ENCODE measurements at places on chromosomes 7 and 10.

DNA sequence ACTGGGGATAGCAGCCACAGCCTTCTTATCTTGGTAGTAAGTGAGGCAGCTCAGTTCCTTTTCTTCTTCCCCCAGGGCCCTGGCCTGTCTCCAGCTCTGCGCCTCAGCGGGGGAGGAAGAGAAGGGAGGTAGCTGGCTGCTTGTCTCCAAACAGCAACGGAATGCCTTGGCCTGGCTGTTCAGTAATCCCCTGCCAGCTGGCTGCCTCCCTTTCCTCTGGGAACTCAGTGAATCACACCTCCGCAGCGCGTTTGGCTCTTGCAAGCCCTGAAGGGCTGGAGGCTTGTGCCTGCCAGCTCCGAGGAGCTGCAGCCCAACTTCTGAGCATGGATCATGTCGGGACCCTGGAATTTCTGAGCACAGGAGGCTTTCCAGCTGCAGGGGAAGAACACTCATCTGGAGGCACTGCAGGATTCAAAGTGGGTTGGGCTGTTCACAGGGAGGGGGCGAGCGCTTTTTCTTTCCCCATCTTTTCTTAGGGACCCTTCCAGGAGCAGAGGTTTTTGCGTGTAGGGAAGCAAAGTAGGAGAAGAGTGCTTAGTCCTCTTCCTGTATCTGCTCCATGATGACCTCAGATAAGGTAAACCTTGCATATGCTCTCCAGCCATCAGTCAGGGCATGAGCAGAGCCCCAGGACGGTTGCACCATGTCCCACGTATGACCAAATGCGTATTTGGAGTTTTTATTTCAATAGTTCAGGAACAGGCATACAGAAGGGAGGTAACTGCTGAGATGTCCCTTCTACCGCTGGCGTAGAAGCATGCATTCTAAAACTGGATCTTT is 253.2 kb upstream of the INHBA start:
- DNase-seq = no peak

- no peak for DNase-seq
These were observed 179.5 kb downstream of the ZWINT start for GRCh38 chr10:56181607-56182006.

- DNase-seq = no peak
These were observed 35.6 kb downstream of the DYNC2I1 start for GRCh38 chr7:158891922-158892321.

- no peak for DNase-seq
These were observed 63.6 kb upstream of the COL13A1 start for GRCh38 chr10:69738071-69738470.

- no peak for DNase-seq
These were observed 175.5 kb downstream of the ADARB2 start for GRCh38 chr10:1561731-1562337.

DNA sequence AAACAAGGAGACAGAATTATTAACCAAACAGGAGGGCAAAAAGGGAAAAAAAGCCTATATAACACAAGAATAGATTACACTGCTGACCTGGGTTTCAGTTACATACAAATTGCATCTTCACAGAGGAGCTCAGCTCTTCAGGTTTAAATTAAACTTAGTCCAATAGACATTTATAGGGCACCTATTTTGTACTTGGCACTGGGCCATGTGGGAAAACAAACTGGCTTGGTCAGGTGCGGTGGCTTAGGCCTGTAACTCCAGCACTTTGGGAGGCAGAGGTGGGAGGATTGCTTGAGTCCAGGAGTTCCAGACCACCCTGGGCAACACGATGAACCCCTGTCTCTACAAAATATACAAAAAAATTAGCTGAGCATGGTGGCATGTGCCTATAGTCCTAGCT is 62.3 kb upstream of the CCDC6 start:
- no peak for DNase-seq

GRCh38 chr7:55085511-55086412 is 66.9 kb downstream of the EGFR start:
- no peak for DNase-seq

GRCh38 chr10:102004376-102004775 is 51.6 kb downstream of the ARMH3 start:
- no peak for DNase-seq

- DNase-seq = no peak
These were observed 11.6 kb downstream of the CDNF start for GRCh38 chr10:14826076-14826829.

GRCh38 chr7:18715988-18716387 is 220.4 kb downstream of the HDAC9 start:
- no peak for DNase-seq

DNA sequence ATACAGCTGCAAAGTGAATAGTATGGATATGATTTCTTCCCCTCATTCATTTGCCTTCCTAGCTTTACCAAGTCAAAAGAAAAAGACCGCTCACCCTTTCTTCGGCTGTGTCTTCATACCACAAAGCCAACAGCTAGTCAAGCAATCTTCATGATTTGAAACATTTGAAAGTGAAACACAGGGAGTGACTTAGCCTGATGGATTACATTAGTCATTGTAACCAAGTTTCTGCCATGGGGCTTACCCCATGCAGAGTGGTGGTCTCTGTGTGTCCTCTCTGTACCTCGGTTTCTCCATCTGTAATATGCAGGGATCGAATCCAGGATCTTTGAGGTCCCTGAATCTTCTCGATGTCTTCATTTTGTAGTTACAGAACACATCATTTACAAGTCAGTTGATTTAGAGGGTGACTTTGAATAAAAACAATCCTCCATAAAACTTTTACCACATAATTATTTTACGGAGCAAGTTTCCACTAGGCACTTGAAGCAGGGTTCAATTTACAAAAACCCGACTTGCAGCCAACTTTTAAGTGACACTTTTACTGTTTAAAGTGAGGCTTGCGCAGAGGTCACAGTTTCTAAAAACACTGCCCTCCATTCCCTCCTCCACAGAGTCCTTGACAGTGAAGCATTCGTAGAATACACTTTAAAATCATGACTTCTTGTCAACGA is 2.2 kb upstream of the LGI1 start:
- no peak for DNase-seq

DNA sequence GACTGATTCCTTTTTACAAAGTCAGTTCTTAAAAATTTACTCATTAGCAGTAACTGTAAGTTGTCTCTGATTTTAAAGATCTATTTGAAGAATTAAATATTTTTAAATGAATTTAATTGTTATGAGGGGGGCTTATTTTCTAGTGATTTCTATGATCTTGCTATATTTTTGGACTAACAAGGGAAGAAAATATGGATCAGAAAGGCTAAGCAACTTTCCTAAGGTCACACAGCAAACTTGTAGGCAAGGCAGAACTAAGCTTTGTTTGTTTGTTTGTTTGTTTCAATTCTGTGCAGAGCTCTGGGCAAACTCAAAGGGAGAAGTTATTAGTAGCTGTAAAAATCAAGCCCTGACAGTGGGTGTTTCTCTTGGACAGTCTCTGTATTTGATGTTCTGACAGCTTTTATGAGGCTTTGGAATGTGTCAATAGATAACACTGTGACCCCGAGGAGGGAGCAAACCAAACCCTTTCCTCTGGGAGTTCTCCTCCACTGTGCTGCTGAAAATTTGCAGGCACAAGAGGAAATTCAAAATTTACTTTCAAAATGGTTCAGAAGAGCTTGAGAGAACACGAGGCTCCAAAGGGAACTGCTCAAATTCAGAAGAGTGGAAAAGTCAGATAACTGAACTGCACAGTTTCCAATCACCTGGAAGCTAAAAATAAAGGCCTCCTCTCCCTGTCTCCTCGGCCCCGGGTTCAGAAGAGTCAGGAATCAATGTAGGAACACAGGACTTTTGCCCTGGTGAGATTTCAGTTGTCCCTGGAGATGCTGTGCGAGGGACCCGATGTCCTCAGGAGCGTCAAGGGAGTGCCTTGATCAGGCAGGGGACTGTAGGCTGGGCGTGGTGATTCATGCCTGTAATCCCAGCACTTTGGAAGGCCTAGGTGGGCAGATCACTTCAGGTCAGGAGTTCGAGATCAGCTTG is 325.7 kb downstream of the GATA3 start:
- no peak for DNase-seq

GRCh38 chr7:128963327-128963757 is 25.6 kb downstream of the IRF5 start:
- no peak for DNase-seq

DNA sequence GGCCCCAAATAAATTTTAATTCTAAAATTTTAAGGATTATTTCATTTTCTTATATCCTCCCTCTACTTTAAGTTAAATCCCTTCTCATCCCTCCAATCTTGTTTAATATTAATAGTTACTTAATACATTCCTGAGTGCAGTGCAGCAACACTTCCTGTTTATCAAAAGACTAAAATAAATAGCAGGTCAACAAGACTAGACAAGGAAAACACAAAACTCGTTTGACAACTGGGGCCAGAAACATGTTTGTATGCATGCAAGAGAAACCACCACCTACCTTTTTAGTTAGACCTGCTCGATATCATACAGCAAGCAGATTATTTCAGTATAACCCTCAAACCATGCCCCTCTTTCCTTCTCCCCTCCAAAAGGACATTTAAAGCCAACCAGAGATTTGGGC is 95.8 kb downstream of the PARD3 start:
- no peak for DNase-seq

- DNase-seq = no peak
These were observed 325.9 kb upstream of the FZD1 start for GRCh38 chr7:90938371-90938770.

DNA sequence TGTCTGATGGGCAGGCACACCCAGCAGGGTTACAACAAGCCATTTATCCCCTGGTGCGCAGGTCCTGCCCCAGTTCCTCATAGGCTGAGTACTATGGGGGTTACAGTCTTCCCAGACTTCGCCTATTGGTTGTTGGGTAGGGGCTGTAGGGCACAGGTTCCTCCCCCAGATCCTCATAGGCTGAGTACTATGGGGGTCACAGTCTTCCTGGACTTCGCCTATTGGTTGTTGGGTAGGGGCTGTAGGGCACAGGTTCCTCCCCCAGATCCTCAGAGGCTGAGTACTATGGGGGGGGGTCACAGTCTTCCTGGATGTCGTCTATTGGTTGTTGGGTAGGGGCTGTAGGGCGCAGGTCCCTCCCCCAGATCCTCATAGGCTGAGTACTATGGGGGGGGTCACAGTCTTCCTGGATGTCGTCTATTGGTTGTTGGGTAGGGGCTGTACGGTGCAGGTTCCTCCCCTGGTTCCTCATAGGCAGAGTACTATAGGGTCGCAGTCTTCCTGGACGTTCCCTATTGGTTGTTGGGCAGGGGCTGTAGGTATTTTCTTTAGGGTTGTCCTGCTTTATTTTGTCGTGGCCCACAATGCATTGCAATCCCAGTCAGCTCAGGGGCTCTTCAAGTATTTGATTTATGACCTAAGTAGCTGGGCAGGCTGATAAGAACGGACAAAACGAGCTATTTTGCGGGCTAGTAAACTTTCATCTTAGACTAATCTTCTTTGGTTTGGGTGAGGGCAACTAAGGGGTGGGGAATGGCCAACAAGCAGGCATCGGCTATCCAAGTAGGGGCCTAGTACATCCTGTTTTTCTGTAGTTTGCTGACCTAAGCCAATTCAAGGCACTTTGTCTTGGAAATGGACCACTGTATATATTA is 3.4 kb downstream of the LRRC27 start:
- DNase-seq = no peak

- DNase-seq = no peak
These were observed 4.8 kb upstream of the TRDMT1 start for GRCh38 chr10:17206210-17206709.

DNA sequence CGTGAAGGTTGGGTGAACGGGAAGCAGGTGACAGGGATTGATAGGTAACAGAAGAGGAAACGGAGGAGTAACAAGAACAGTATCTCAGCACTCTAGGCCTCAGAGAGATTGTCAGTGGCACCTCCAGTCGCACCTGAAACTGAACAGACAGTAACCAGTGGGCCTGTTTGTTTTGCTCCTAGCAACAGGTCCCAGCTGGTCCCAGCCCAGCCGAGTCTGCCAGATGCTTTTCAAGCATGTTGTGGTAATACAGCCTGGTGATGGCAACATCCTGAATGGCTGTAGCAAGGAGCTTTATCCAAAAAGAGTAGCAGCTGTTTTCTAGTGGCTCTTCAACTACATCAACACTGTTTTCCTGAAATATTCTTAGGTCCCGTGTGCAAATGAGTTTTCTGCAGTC is 4.7 kb downstream of the CACNB2 start:
- no peak for DNase-seq

DNA sequence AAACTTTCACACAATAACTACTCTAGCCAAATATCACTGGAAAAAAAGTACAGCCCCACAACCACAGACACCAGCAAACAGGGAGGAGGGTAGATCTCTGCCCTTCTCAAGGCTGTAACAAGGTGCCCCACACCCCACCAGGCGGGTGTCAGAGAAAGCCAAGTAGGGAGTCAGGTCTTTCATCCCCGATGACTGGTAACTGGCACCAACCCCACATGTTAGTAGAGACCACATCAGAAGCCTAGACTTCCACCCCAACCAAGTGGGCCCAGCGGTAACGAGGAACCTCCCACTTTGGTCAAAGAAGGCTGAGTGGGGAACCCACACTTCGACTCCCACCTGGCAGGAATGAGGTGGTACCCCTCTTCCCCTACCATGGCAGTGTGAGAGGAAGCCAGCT is 16.4 kb upstream of the RUFY2 start:
- no peak for DNase-seq

DNA sequence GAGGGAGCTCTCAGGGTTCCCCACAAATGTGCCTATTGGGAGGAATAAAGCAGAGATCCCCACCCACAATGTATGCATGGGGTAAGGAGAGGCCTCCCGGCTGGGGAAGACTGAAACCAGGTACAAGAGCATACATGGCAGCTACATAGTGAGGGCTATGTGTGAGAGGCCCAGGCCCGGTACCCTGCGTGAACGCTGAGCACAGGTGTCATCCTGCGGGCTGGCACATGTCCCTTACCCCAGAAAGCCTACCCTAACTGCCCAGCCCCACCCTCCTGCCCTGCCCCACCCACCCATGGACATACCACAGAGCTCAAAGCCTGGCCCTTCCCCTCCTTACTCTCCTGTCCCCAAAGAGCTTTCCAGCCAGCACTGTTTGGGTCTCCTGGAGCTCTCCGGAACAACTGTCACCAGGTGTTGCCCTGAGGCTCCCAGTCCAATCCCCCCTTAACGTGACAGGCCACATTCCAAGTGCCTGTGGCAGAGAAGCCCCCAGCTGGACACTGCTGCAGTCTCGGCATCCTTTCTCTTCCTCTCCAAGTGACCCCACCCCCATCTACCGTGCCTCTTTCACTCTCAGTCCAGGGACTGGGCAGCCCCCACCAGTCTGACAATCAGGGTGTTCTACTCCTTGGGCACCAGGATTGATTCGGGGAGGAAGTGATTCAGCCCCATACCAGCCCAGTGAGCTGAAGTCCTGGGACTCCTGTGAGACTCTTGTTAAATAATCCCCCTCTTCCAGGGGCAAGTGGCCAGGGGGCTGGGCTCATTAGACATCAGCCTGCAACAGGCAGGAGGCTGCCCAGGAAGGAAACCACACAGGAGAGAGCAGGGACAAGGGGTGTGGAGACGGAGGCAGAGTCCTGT is 19.6 kb downstream of the GRID1 start:
- no peak for DNase-seq

DNA sequence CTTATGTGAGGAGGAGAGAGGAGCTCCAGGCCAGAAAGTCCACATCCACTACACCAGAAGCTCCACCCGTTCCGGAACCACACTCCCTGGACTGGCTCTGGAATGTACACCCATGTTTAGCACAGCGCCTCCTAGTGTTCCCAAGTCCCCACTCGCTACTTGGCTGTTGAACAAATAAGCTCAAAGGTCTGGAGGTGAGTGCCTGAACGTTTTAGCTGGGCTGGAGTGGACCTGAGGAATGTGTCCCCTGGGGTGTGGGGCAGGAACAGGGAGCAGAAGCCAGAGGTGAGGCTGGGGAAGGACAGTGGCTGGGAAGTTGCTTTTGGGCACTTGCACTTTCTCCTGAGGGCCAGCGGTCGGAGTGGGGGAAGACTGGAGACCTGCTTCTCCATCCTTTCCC is 164.1 kb upstream of the CDCA7L start:
- DNase-seq = no peak
